ENCODE measurements at places on chromosomes 12 and 14.

GRCh38 chr14:55026441-55026792 is 482 bp downstream of the WDHD1 start:
- no peak for DNase-seq

GRCh38 chr12:6953442-6954315 is 2.5 kb downstream of the PTPN6 start:
- DNase-seq, result peak; percentile 81

DNA sequence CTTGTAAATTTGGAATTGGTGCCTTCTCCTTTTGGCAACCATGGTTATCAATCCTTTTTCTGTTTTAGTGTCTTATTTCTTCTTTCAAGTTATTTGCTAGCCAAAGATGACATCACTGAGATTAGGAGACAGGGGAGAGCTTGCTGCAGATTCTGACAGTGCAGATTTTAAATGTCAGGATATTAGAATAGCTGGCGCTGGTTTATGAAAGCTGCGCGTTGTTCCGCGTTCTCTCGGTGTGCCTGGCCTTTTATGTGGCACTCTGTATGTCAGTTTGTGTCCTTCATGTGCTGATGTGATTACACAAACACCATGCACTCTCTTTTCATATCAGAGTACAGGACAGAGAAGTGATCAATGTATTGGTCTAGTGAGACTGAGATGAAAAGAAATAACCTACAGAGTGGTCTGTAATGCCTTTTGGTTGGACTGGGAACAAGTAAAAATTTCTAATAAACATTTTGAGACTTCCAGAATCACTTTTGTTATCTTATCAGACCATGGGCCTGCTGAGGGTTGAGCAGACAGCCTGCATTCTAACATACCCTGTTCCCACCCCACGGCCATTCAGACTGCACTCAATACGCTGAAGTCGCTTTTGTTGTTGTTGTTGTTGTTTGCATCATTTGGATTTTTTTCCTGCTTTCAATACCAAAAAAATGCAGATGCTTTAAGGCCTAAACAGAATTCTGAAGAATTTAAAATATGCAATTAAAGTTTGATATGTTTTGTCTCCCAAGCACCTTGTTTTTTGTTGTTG is 49.7 kb upstream of the TRAF3 start:
- DNase-seq, result no peak

- DNase-seq, result no peak
Observed at GRCh38 chr14:21109377-21110138, 8.7 kb downstream of the TMEM253 start.

- DNase-seq, result no peak
Observed at GRCh38 chr14:58739674-58740073, 101.9 kb downstream of the DACT1 start.

DNA sequence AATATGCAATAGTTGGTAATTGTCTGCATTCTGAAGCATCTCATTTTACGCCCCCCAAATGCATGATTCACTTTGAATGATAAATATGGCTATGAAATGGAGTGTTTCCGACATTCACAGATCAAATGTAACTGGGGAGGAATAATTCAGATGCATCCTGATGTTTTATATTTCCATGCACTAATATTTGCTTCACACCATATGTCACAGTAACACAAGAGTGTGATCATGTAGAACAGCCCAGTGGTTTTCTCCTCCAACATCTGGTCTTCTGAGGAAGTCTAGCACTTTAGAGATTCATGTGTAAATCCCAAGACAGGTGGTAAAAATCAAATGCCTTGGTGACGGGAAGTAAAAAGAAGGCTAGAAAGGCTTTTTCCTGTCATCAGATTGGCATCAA is 273.1 kb downstream of the DIO2 start:
- no peak for DNase-seq

- DNase-seq, result no peak
Observed at GRCh38 chr14:38199739-38200138, 8.0 kb upstream of the SSTR1 start.

DNA sequence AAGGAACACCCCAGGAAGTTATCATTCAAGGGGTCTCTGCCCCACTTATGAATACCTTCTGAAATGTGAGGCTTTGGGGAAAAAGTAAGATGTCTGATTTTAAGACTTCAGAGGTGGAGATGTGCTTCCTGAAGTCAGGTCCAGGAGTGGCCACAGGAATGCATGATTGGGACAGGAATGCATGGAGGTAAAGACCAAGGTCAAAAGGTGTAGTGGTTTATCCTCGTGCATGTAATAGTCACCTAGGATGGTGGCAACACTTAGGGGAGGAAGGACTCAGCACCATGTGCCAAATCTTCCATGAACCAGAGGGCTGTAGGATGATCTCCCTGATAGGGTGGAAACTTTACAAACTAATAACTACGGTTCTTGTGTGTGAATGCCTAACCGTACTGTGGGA is 217.3 kb downstream of the C12orf75 start:
- DNase-seq, result no peak

DNA sequence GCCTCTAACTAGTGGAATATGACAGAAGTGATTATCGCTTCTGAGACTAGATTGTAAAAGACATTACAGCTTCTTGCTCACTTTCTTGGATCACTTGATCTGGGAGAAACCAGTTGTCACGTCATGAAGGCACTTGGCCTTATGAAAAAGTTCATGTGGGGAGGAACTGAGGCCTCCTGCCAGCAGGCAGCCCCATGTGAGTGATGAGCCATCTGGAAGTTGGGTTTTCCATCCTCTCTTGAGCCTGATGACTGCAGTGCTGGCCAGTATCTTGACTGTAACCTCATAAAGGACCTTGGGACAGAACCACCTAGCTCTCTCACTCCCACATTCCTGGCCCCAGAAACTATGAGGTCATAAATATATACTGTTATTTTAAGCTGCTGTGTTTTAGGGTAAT is 28.0 kb downstream of the TTLL5 start:
- no peak for DNase-seq

- DNase-seq, result no peak
Observed at GRCh38 chr12:25376407-25376806, 125.7 kb upstream of the KRAS start.

GRCh38 chr12:45587877-45588533 is 141.5 kb upstream of the ARID2 start:
- no peak for DNase-seq

DNA sequence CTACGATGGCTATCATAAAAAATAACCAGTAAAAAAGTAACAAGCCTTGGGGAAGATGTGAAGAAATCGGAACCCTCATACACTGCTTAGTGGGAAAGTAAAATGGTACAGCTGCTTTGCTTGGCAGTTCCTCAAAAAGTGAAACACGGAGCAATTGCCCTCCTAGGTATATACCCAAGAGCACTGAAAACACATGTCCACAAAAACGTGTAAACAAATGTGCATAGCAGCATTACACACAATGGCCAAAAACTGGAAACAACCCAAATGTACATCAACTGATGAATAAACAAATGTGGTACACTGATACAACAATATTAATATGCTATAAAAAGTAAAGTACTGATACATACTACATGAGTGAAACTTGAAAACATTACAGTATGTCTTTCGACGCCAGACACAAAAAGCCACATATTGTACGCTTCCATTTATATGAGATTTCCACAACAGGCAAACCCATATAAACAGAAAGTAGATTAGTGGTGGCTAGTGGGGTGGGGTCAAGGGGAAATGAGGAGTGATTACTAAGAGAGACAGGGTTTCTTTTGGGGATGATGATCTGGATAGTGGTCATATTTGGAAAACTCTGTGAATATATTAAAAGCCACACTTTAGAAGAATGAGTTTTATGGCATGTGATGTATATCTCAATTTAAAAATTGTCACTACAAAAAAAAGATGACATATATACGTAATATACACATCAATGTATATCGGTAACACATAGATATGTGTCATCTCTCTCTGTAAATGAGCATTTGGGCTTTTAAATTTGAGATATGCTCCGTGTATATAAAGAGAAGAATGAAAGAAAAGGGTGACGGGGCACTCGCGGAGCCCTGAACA is 996 bp downstream of the SLC41A2 start:
- DNase-seq, result no peak

- no peak for DNase-seq
Observed at GRCh38 chr12:113039911-113040445, 16.6 kb upstream of the DTX1 start.

GRCh38 chr14:67567654-67568053 is 32.4 kb downstream of the PIGH start:
- DNase-seq, result no peak

DNA sequence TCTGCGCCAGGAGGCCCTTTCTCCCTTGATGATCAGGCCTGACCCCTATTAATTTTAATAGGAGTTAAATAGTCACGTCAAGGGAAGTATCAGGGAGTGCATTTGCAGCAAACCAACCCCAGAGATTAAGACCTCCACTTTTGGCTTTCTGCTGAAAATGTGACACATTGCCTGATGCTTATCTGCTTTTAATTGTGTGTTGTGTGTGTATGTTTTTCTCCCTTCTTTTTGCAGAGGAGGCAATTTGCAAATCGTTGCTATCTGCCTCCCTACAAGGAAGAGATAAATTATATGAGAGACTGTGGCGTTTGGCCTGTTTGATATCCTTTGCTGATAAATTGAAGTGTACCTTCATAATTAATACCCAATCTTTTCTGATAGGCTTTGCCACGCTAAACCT is 822.9 kb downstream of the VRK1 start:
- no peak for DNase-seq

DNA sequence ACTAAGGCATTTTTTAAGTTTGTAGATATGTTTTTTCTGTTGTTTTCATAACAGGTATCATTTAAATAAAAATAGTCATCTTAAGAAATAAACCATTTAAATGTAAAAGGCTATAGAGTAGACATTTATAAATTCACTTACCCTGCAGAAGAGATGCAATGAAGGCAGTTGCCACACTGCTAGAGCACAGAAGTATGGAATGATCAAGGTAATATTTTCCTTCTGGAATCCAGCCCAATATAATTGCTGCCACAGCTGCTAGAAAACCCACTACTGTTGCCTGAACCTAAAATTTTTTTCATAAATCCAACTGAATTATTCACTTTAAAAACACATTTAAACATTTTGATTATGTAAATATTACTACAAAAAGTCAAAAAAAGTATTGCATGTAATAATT is 69.2 kb downstream of the SLC41A2 start:
- DNase-seq, result no peak

GRCh38 chr14:65803885-65804284 is 391.4 kb downstream of the FUT8 start:
- no peak for DNase-seq

GRCh38 chr14:71474301-71475265 is 457.6 kb upstream of the RGS6 start:
- DNase-seq, result no peak

DNA sequence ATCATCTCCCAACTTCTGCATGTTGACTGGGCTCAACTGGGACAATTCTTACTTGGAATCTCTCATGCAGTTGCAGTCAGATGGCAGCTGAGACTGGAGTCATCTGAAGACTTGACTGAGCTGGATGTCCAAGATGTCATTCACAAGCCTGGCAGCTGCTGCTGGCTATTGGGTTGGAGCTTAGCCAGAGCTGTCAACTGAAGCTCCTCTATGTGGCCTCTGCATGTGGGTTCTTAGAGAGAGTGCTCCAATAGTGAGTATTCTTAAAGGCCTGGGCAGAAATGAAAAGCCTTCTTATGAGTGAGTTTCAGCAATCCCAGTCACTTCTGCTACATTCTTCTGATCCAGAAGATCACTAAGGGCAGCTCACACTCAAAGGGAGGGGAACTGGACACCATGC is 440.9 kb downstream of the LRIG3 start:
- no peak for DNase-seq

DNA sequence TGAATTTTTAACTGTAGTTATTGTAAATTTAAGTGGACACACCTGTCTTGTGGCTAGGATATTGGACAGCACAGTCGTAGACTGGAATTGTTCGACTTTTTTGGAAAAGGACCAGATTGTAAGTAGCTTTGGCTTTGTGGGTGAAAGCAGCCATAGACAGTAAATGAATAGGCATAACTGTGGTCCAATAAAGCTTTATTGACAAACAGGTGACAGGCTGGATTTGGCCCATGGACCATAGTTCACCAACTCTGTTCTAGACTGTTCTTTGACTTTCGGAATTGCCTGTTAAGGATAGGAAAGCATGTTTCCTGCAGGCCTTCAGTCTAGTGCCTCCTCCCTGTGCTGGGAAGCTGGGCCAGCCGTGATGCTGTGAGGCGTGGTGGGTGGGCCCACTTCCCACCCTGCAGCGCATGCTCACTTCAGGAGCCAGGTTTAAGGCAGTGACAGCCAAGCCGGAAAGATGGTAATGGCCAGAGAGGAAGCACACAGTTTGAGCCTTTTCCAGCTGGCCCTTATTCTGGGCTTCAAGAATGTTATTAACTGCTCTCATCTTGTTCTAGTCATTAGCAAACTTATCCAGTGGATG is 51.8 kb downstream of the PPP2R5C start:
- no peak for DNase-seq

- DNase-seq, result peak; percentile 53
Observed at GRCh38 chr14:50060871-50061663, 55.3 kb downstream of the VCPKMT start.

- peak; percentile 32 for DNase-seq
Observed at GRCh38 chr14:58637040-58637390, 747 bp upstream of the DACT1 start.

DNA sequence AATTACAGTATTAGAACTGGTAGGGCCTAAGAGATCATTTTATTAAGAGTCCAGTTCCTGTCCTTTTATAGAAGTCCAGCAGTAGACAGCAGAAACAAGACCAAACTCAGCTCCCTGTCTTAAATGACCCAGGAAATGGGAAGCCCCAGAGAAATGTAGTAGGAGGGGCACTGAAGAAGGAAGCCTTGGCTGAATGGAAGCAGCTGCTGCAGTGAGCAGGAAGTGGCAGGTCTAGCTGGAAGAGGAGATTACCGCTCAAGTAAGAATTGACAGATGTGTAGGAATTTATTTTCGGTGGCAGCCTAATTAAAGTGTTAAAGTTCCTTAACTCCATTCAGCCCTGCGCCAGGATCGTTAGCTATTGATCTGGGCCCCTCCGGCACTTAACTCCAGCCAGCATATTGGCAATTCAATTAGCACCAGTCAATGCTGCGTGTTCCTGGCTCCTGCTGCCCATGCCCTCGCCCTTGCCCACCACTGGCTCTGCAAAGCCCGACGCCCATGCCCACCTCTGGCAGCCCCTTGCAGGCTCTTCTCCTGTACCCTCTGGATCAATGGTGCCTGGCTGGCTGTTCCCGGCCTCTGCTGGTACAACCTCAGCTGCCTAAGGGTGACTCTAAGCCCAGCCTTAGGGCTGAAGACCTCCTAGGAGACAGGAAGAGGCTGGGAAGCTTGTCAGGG is 21.1 kb downstream of the ZFHX2 start:
- DNase-seq, result no peak

GRCh38 chr14:22536853-22537338 is 52.1 kb downstream of the DAD1 start:
- DNase-seq, result peak; percentile 82
